Stimulated activated CD8-positive, alpha-beta memory T cell treated with anti-CD3 and anti-CD28 coated beads, Interleukin-15, amount 100 ng/mL, for 48 hours (primary cell): ENCODE measurements at places on chromosomes 11 and 22.

- DNase-seq: no peak
Observed at GRCh38 chr22:27352426-27352825, 449.1 kb downstream of the MN1 start.

- no peak for DNase-seq
Observed at GRCh38 chr22:38704654-38705234, 1.0 kb upstream of the GTPBP1 start.

GRCh38 chr11:131980888-131981668, 610.7 kb downstream of the NTM start:
- no peak for DNase-seq

DNA sequence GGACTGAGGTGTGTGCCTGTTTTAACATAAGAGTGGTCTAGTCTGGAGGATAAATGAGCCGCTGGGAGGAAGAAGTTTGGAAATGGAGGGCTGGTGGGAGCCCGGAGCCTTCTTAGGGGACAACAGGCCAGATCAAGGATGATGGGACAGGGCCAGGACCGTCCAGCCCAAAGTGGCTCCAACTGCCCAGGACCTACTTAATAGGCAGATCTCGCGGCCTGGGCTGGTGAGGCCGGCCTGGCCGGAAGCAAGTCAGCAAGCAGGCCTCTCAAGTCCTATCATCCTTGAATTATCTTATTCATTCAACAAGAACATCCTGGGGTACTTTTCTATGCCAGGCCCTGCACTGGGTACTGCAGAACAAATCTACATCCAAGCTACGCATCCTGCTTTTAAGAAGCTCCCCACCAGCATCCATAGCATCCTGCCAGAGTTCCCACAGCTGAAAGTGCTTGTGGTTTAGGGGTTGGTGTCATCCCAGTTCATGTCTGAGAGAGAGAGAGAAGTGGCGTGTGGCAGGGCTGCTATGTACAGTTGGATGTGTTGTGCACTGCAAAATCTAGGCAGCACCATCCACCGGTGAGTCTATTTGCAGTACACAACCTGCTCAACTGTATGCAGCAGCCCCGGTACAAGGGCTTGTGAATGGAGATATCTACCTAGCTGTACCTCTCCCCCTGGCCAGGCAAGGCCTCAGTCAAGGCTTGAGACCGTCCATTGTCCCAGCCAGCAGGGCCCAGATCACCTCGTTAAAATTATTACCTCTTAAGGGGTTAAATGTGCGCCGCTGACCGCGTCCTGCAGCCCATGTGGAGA, 82.1 kb downstream of the FBLN1 start:
- DNase-seq: no peak

DNA sequence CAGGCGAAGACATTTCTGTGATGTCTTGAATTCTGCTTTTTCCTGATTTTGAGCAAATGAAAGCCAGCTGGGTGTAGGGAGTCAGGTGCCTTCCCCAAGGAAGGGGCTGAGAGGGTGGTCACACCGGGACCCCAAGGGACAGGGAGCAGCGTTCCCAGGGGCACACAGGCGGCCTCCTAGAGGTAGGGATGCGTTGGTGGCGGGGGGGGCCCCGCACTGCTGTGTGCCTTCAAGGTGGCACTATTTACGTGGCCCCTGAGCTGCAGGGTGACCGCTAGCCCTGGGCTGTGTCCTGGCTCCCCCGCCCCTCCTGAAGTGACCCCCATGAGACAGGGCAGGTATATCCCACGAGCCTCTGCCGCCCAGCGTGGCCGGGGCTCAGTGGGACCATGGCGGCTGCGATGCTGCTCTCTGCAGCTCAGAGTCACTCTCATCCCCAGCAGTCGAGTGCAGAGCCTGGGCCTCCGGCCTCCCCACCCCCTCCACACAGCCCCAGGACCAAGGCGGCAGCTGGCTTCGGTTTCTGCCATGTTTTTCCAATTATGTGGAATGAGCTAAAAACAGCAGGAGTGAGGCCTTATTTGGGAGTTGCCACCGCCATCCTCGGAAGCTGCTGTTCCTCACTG, 60.9 kb downstream of the LRP5 start:
- no peak for DNase-seq

GRCh38 chr11:1739576-1739975, 10.8 kb downstream of the IFITM10 start:
- no peak for DNase-seq

DNA sequence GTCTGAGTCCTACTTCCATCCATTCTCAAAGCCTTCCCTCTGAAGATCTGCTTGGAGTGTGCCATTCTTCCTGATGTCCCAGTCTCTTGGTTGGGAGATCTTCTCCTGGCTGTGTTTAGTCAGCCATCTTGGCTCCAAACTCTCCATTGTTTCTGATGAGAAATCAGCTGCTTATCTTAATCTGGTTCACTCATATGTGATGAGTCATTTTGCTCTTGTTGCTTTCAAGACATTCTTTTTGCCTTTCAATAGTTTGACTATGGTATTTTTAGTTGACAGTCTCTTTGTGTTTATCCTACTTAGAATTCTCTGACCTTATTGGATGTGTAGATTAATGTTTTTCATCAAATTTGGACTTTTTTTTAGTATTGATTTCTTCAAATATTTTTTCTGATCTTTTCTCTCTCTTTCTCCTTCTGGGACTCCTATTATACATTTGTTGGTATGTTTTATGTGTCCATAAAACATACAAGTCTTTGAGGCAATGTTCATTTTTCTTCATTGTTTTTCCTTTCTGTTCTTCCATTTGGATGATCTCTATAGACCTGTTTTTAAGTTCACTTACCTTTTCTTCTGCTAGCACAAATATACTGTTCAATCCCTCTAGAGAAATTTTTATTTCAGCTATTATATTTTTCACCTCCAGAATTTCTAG, 77.2 kb upstream of the CLPB start:
- no peak for DNase-seq
